A172 (cell line): ENCODE measurements at places on chromosomes 6 and 20. TPM values are rescaled to one million over a fixed set of nuclear protein-coding genes. Genes with fewer than 3 reads are reported as not detected.

DNA sequence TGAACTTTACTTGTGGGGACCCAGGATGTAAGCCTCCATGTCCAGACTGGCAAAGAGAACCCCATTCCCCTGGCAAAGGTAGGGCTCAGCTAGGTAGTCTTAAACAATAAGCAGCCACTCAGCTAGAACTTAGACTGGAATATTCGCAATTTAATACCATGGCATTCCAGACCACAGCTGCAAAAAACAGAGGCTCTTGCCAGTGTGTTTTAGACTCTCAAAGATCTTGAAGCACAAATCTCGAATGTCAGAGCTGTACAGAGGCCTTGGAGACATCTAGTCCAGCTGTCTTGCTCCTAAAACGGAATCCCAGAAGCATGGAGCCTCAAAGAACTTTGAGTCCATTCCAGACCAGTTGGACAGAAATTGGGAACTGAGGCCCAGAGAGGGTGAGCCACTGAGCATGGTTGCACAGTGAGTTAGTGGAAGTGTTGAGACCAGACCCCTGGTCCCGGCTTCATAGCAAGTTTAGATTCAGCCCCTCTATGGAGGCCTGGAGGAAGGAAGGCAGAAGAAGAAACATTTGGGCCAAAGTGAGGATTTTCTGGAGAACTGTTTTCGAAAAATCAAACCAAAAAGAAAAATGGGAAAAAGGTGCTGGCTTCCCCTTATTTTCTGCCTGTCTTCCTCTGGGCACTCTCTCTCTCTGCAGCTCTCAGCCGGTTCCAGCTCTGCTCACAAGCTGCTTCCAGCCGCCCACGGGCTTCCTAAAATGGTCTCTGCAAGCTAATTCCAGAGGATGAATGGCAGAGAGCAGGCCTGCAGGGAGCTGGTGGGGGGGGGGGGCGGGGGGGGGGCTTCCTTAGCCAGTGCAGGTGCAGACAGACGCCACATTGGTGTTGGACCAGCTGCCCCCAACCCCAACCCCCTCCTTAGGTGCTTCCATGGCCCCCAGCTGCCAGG lies 32.4 kb downstream of the AAR2 start:
- DNase-seq, result no peak

DNA sequence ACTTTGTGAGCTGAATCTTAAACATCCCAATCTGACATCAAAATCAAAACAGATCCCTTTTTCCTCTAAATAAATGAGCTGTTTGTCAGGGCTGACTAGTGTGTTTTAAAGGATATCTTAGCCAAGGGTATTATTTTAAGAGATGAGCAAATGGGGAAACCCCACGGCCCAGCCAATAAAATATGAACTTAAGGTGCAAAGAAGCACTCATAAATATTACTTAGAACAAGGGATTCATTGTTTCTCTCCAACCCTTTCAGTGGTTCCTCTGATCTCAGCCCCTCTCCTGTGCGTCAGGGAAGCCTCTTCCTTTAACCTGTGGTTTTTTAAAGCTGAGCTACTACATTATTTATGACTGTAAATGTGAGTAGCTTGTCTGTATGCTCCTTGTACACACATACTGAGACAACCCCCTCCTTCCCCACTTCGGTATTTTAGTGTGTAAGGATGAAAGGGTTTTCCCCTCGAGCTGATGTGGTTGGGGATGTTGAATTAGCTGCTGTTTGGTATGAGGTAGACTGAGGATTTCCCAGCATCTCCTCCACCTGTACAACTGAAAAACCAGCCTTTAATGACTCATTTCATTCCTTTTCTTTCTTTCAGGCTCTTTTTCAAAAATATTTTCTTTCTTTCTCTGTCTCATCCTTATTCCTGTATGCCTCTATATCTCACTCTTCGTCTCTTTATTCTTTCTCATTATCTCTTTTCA lies 6.5 kb downstream of the BMP5 start:
- DNase-seq, result peak; percentile 96

DNA sequence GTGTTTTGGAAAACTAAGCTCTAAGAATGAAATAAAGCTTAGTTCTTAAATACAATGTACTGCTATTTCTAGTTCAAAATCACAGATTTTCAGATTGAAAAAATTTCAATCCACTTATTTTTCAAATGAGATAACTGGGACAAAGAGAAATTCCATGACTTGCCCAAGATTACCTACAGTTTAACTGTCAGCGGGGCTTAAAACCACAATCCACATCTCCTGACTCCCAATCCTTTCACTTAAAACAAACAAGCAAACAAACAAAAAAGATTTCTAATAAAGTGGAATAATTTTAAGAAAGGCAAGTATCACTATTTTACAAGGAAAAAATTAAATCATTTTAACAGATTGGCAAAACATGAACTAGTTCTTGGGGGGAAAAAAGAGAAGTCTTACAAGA lies 4.2 kb downstream of the PHIP start:
- DNase-seq, result no peak

Gene TREML2
- not detected in 2 replicates for total RNA-seq

GRCh38 chr6:164109770-164110140 lies 695.2 kb downstream of the QKI start:
- no peak for DNase-seq

DNA sequence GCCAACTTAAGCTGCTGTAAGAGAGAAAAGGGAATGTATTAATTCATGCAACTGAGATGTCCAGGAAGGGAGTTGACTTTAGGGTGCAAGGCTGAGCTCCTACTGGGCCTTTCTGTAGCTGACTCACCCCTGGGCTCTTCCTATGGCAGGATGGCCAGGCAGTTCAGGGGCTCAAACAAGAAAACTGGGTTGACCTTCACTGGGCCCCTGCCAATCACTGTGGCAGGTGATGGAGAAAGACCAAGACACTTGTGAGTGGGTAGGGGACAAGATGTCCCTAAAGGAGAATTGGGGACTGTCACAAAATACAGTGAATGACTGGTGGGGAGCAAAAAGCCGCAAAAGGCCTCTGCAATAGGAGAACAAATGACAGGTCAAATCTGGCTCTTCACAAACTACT lies 21.5 kb upstream of the RALGAPA2 start:
- no peak for DNase-seq

Gene KLHDC3
- 75.3 and 90.8 TPM in 2 replicates for total RNA-seq

Gene DDO
- 3.5 and 6.0 TPM in 2 replicates for total RNA-seq
